ENCODE measurements at places on chromosomes 13 and 19.

DNA sequence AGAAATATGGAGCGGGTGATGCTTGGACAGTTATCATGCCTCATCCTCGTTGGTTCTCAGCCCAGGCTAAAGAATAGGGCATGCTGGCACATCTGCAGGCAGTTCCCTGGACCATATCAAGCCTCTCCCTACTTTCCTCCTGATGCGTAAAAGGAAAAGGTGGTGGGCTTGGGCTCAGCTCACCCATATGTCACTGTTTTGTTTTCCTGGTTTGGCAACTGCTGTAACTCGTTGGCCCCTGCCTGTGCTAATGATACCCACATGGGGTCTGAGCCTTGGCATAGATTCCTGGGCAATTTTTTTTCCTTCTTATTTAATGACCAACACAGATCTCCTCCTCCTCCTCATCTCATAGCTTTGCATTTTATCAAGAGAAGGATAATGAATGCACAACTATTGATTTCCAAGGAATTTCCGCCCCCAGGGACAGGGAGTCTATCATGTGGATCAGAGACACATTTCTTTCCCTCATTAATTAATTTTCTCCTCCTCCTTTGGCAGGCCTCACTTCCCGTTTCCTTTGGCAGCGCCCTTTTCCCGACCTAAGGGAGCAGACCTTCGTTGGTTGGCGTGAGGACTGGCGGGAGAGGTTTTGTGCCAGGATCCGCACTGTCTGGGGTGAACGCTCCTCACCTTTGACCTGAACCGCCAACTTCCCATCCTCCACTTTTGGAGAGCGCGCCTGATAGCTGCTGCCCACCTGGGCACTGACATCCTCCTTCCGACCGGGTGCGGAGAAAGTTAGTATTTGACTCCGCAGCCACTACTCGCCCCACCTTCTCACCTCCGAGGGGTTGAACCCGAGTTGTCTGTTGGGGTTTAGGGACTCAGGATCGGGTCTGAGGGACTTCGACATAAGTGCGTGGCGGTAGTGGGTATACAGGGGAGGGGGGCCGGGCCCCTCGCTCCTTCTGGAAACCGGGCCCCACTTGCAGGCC lies 3.4 kb upstream of the POU4F1 start:
- no peak for DNase-seq

DNA sequence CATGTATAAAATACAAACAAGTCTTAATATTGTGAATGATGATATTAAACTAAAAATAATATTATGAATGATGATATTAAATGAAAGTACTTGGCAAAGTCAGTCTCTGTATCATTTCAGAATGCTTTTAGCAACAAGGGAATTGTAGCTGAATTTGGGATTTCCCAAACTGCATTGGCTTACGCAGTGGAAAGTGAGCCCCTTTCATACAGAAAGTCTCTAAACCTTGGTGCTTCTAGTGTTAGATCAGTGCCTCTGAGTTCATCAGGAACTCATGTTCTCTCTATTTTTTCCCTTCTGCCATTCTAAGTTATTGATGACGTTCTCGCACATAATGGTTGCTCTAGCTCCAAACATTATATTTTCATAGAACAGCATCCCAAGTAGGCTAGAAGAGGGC lies 300.0 kb downstream of the ITGBL1 start:
- DNase-seq: no peak

DNA sequence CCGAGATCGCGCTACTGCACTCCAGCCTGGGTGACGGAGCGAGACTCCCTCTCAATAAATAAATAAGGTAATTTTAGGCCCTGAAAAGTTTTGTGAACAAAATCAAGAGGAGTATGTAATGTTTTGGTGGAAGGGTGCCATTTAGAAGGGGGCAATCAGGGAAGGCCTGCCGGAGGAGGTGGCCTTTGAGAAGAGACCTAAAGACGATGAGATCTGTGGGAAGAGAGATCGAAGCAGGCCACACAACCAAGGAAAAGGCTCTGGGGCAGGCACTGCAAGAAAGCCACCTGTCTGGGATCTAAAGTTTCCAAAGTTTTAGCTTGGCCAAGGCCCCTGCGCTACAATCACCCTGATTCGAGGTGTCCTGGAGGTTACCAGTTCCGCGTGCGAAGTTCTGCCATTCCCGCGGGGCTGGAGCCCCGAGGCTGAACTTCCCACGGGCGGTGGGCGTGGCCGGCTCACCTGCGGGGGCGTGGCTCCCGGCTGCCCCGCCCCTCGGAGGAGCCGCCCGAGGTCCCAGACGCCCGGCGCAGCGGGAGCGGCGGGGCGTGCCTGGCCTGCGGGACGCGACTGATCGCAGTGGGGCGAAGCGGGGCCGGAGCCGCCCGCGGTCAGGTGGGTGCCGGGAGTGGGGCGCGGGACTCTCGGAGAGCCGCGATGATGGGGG lies at the start of gene KLC3:
Gene KLC3, plus strand, starts transcription at position 519 of the 667 bp plus-strand sequence. CDS start 4,792 bp downstream, outside the sequence.
- peak; percentile 29 for DNase-seq

- DNase-seq: peak; percentile 78
Measured at GRCh38 chr13:103539265-103539664, 473.0 kb upstream of the SLC10A2 start.

DNA sequence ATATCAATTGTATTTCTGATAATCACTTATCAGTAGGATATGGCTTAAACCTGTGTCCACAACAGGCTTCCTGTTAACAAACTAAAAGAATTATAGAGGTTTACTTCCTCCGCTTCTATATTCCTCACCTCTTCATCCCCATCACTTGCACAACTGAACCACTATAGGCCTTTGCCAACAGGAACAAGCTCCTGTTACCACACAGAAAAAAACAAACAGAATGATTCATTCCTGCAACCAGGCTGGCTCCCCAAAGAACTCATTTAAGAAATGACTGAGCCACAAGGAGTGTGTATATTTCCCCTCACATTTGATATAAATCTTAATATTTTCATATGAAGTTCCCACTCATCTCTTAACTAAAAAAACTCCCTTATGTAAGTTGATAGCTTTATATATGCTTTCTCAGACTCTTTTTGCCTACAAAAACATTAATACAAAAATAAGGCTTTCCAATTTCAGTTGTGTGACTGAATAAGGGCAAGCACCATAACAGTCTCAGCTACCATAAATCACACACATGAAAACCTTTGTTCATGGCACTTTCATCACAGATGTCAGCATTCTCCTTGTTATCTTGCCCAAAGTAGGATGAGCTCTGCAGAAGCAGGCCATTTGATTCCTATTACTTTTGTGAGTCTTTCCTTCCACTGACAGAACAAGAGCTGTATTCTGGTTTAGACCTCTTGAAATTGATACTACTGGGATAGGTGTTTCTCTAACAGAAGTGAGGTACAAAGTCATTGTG lies 366.8 kb downstream of the SLITRK1 start:
- DNase-seq: no peak

- no peak for DNase-seq
Measured at GRCh38 chr19:57665261-57665806, 3.4 kb upstream of the ZSCAN4 start.

- no peak for DNase-seq
Measured at GRCh38 chr19:46241626-46242025, 12.1 kb downstream of the IGFL1 start.

- DNase-seq: no peak
Measured at GRCh38 chr19:4185413-4186086, 3.1 kb downstream of the ANKRD24 start.

DNA sequence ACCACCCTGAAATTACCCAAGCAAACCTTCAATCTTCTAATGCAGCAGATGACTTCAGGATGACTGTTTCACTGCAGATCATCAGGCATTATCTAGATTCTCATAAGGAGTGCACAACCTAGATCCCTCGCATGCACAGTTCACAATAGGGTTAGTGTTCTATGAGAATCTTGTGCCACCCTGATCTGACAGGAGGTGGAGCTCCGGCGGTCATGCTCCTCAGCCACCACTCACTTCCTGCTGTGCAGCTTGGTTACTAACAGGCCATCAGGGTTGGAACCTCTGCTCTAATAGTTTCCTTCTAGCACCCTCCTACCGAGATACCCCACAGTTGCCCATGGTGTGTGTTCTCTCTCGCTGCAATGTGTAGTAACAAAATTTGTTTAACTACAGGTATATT lies 442.8 kb downstream of the FGF14 start:
- no peak for DNase-seq

DNA sequence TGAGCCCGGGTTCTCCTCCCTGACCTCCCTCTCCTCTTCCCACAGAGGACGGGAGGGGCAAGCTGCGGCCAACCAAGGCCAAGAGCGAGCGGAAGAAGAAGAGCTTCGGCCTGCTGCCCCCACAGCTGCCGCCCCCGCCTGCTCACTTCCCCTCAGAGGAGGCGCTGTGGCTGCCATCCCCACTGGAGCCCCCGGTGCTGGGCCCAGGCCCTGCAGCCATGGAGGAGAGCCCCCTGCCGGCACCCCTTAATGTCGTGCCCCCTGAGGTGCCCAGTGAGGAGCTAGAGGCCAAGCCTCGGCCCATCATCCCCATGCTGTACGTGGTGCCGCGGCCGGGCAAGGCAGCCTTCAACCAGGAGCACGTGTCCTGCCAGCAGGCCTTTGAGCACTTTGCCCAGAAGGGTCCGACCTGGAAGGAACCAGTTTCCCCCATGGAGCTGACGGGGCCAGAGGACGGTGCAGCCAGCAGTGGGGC lies 162.2 kb downstream of the KDM4B start:
- DNase-seq: no peak

GRCh38 chr13:50511877-50512341 lies 331.6 kb downstream of the DLEU7 start:
- no peak for DNase-seq

Data from NCI-H526 treated with DMSO at 0.1 percent for 48 hours (cell line).